ENCODE measurements at places on chromosomes 12 and 14.

DNA sequence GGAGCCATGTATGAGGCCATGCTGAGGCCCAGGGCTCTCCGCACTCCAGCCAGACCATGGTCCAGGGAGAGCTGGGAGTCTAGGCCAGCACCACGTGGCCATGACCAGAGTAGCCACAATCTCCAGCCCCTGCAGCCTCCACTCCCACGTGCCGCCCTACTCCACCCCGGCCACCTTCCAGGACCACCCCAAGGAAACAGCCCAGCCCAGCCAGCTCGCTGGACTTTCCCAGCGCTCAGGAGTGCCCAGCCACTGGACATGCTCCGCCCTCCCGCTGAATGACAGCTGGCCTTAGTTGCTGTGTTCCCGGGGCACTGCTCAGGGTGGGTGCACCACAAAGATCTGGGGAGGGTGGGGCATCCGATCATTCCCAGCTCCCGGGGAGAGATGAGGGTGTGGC lies 2.1 kb upstream of the C14orf180 start:
- DNase-seq = no peak

- no peak for DNase-seq
These were observed 232.4 kb downstream of the AEBP2 start for GRCh38 chr12:19671695-19672094.

GRCh38 chr12:56377310-56377988 lies 14.8 kb upstream of the APOF start:
- no peak for DNase-seq

GRCh38 chr14:85468816-85469215 lies 61.1 kb upstream of the FLRT2 start:
- no peak for DNase-seq

GRCh38 chr12:91778938-91779400 lies 366.7 kb downstream of the BTG1 start:
- no peak for DNase-seq
